ENCODE measurements at places on chromosomes 6 and 20. TPM values are rescaled to one million over a fixed set of nuclear protein-coding genes. Genes with fewer than 3 reads are reported as not detected.

The MICB gene
- total RNA-seq = 6.8 TPM

The FAM50B gene
- total RNA-seq = 0.92 TPM

The CCN6 gene
- total RNA-seq = not detected

The ELOVL2 gene
- 2.7 TPM for total RNA-seq

The C20orf141 gene
- total RNA-seq = not detected

The TUBB gene
- total RNA-seq = 287 TPM

The KPNA5 gene
- 6.1 TPM for total RNA-seq

The HAO1 gene
- total RNA-seq = not detected

The CD24 gene
- 305 TPM for total RNA-seq

The DSP gene
- 0.07 TPM for total RNA-seq

The NFATC2 gene
- total RNA-seq = 1.1 TPM
